Natural killer cell treated with Interleukin-12 subunit alpha and Interleukin-12 subunit beta and Interleukin-15 and Interleukin-18, amount 100 ng/mL, for 72 hours (primary cell): ENCODE measurements at places on chromosomes 13 and 19. TPM values are rescaled to one million over a fixed set of nuclear protein-coding genes. Genes with fewer than 3 reads are reported as not detected.

Gene PDE4C
- total RNA-seq, result 0.22 TPM

DNA sequence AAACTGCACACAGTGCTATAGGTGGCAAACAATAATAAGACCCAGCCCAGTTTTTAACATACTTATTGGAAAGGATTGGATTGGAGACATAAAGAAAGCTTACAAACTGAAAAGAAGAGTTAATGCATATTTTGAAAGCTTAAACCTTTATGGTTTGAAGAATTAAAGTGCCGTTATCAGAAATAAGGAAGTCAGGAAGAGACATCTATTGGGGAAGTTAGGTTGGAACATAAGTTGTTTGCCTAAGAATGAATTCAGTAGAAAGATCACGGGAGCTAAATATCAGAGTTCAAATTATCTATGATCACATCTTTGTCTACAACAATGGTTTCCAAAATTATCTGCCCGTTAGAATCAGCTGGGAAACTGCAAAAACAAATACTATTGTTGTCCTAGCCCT, 767.9 kb downstream of the PCDH9 start:
- no peak for DNase-seq

GRCh38 chr19:49847731-49848696, 2.9 kb upstream of the PTOV1 start:
- no peak for DNase-seq

Gene PROZ
- not detected for total RNA-seq

- DNase-seq, result no peak
Observed at GRCh38 chr19:45581576-45581975, 3.0 kb downstream of the OPA3 start.
